ENCODE measurements at places on chromosomes 11 and 22. TPM values are rescaled to one million over a fixed set of nuclear protein-coding genes. Genes with fewer than 3 reads are reported as not detected.

Gene GGTLC2
- not detected for total RNA-seq

DNA sequence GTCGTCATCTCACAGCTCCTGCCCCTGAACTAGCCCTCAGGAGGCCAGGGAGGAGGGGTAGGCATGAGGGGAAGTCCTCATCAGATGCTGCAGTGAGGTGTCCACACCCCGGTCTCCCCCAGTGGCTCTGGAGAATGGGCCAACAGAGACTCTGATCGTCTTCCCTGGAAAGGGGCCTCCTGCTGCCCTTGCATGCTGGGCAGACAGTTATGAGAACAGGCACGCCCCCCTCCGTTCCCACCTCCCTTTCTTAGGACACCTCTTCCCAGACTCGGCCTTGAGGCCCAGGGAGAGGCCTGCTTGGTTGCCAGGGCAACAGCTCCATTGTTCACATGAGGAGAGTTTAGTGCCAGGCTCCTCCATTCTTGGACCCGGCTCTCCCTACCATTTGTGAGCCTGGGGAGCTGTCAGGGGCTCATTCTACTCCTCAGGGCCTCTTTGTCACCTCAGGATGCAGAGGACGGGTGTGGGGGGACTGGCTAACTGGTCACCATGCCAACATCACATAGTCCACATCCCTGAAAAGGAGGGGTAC lies 157.7 kb downstream of the TTC17 start:
- no peak for DNase-seq

DNA sequence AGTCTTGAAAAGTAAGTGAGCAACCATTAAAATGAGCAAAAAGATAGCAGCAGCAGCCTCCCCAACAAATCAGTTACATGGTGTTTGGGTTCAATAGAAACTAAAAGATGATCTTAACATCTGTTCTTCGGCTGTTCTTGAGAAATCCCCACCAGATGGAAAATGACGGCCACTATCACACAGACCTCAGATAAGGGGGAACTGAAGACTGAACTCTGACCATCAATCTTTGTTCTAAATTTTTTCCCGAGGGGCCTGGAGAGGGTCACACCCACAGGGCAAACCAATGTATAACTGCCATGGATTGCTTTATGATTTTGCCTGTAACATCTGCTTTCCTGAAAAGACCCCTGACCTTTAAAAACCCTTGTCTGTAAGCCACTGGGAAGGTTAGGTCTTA lies 624.8 kb upstream of the KIRREL3 start:
- no peak for DNase-seq

GRCh38 chr11:110992481-110992880 lies 253.0 kb upstream of the POU2AF2 start:
- DNase-seq, result no peak

DNA sequence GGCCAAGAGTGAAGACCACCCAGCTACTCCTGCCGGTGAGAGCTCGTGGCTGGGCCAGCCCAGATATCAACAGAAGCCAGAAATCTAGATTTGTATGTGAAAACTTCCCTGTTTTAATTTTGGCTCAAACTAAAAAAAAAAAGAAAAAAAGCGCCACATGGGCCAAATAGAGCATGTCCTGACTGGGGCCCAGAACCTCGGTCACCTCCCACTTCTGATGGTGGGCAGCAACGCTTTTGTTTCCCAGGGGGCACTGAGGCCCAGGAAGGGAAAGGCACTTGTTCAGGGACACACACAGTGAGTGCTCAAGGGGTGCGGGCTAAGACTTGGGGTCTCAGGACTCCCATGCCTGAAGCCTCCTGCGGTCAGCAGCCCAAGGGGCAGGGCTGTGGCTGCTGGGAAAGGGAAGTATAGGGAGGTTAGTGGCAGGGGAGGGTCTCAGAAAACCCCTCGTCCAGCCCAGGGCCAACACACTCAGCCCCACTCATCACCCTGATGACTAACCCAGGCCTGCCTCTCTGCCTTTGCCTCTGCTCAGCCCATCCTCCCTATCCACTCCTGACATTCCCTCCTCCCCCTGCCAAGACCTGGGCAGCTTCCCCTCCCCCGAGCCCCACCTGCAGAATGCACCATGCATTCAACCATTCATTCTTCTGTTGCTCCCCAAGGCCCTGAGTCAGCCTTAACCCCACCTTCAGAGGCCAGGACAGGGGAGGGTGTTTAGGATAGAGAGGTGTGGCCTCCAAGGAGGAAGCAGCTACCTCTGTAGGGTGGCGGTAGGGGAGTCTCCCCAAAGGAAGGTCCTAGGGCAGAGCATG lies 30.0 kb upstream of the TCF20 start:
- DNase-seq, result peak; percentile 47

Gene SLC22A12
- total RNA-seq, result not detected

Gene ZP1
- not detected for total RNA-seq

DNA sequence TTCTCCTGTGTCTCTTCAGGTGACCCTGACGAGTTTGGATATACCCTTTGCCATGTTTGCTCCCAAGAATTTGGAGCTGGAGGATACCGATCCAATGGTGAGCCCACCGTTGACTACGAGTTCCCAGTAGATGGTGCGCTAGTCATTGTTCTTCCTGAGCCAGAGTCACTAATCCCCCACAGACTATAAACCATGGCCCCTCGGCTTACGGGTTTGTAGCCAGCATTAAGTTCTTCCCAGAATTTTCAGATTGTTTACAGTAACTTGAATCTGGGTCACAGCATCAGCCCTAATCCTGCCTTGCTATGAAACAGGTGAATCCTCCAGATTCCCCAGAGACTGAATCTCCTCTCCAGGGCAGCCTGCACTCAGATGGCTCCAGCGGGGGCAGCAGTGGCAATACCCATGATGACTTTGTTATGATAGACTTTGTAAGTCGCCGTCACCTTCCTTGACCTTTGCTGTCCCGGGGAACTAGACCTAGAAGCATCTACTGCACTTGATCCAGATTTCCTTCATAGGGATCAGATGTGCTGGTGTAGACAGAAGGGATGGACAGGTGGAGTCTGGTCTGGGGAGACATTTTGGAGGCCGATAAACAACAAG lies 31.8 kb downstream of the ARHGAP1 start:
- no peak for DNase-seq

Gene OR52N4
- total RNA-seq, result 0.40 TPM

GRCh38 chr11:133669371-133670053 lies 137.2 kb upstream of the OPCML start:
- DNase-seq, result no peak

- no peak for DNase-seq
These were observed 1.4 kb upstream of the LRRC10B start for GRCh38 chr11:61507012-61507768.

Gene PSMC3
- 176 TPM for total RNA-seq

GRCh38 chr22:44379817-44380755 lies 67.3 kb upstream of the SHISAL1 start:
- no peak for DNase-seq

Gene UPK3A
- not detected for total RNA-seq

Gene USP2
- 1.4 TPM for total RNA-seq

Gene MS4A2
- not detected for total RNA-seq

Gene EIF3D
- total RNA-seq, result 370 TPM

GRCh38 chr11:23336961-23337360 lies 476.7 kb upstream of the CCDC179 start:
- no peak for DNase-seq

Gene SMC1B
- 2.1 TPM for total RNA-seq

- DNase-seq, result no peak
These were observed 13.0 kb upstream of the ZBTB44 start for GRCh38 chr11:130327716-130328115.

DNA sequence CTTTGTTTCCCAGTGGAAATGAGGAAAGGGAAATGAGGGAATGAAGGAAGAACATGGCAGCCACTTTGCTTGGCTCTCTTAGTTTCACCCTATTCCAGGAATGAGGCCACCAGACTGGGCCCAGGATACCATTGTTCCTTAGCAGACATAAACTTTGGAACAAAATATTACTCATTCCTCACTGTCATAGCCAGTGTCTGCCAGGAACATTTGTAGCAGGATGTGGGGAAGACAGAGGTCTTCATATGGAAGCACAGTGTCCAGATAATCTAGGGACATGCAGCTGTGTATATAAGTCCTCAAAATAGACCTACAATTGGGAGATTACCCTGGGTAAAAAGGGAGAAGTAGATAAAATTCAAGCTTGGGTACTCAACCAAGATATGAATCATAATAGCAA lies 15.2 kb upstream of the FUT4 start:
- DNase-seq, result no peak

DNA sequence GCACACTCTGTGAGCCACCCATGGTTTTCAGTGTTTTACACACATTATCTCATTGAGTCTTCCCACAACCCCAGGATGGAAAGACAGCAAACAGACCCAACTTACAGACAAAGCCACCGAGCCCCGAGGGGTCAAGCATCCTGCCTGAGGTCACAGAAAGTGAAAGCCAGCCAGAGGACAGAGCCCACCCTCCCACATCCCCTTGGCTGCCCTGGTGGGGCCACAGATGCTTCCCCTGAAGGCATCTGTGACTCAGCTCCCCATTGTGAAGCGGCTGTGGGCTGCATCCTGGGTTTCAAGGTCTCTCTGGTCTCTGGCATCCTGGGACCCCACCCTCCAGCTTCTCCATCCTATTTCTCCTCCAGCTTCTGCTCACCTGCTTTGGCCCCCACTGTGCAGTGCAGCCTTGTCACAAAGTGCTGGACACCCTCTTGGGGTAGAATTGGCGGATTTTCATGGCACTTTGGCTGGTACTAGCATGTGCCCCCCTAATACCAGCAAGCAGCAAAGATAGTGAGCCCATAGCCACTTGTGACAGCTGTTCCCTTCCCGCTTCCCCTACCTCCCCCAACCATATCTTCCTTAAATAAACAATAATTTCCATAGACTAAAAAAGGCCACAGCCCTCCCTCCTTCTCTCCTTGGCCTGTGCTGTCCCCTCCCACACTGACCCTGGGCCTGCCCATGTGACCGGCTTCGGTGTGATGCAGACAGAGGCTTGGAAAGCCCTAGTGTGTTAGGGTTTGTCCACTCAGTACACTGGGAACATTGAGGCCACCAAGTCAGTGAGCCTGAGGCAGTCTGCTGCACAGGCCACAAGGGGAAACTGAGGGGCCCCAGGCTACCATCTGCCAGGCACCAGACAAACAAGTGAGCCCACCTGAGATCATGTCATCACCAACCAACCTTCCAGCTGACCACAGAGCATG lies 53.9 kb upstream of the SHISAL1 start:
- DNase-seq, result no peak

- peak; percentile 38 for DNase-seq
These were observed 39.9 kb downstream of the CD44 start for GRCh38 chr11:35178873-35179272.

Gene KRTAP5-7
- not detected for total RNA-seq

DNA sequence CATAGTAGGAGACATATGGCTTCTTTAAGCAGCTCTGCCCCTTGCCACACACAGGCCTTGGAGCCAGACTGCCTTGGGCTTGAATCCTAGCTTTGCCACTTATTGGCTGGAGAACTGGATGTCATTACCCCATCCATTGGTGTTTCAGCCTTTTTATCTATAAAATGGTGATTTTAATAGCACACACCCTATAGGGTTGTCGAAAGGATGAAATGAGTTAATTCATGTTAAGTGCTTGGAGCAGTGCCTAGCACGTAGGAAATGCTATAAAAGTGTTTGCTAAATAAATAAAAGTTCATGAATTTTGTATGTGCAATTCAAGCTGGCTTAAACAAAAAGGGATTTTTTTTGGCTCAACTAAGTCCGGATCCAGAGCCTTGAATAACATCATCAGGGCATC lies 120.7 kb downstream of the TIMP3 start:
- DNase-seq, result no peak

GRCh38 chr11:303363-303762 lies 4.0 kb upstream of the IFITM5 start:
- DNase-seq, result no peak

Gene FAT3
- not detected for total RNA-seq

Gene CRYAB
- total RNA-seq, result not detected

DNA sequence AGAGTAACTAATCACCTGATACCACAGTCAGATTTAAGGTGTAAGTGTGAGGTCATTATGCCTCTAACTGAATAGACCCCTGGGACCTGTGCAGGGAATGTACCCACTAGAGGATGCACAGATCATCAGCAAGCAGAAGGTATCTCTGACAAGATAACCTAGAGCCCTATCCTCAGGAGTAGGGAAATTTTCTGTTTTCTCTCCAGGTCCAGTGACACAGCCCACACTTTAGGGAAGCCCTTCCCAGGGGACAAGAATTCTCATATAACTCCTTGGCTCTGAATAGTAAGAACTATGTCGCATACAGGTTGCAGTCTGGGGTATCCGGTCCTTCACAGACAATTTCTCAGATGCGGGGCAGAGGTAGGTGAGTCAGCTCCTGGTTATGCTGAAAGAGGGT lies at the start of gene OR52E5:
Gene OR52E5 (plus strand): TSS at position 301 of the 400 bp plus-strand sequence. CDS start 7,569 bp downstream, outside the sequence.
- DNase-seq, result no peak

DNA sequence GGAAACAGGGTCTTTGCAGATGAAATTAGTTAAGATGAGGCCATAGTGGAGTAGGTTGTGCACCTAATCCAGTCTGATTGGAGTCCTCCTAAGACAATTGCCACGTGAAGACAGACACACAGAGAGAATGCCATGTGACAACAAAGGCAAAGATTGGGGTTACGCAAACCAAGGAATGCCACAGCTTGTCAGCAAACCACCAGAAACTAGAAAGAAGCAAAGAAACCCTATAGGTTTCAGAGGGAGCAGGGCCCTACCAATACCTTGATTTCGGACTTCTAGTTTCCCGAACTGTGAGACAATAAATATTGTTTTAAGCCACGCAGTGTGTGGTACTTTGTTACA lies 8.2 kb upstream of the LAYN start:
- DNase-seq, result no peak

DNA sequence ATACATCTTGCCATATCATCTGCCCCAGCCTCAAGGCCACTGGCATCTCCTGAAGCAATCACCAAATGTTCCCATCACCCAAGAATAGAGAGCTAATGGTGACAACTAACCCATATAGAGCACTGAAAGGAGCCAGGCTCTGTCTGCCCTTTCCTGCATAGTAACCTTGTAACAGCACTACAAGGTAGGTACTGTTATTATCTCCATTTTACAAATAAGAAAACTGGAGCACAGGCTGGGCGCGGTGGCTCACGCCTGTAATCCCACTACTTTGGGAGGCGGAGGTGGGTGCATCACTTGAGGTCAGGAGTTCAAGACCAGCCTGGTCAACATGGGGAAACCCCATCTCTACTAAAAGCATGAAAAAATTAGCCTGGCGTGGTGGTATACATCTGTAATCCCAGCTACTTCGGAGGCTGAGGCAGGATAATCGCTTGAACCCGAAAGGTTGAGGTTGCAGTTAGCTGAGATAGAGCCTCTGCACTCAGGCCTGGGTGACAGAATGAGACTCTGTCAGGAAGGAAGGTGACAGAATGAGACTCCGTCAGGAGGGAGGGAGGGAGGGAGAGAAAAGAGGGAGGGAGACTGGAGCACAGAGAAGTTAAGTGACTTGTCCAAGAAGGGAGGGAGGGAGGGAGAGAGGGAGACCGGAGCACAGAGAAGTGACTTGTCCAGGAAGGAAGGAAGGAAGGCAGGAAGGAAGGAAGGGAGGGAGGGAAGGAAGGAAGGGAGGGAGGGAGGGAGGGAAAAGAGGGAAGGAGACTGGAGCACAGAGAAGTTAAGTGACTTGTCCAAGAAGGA lies 2.2 kb downstream of the SLC35F2 start:
- no peak for DNase-seq

Gene C1QTNF4
- total RNA-seq, result not detected

Gene CHRM1
- total RNA-seq, result not detected

Gene HTR3B
- not detected for total RNA-seq

Data from activated naive CD8-positive, alpha-beta T cell treated with anti-CD3 and anti-CD28 coated beads for 36 hours (primary cell).